ENCODE measurements at places on chromosomes 16 and 17.
A peak's percentile ranks its signal among the peaks of the same experiment; 100 is the strongest.

DNA sequence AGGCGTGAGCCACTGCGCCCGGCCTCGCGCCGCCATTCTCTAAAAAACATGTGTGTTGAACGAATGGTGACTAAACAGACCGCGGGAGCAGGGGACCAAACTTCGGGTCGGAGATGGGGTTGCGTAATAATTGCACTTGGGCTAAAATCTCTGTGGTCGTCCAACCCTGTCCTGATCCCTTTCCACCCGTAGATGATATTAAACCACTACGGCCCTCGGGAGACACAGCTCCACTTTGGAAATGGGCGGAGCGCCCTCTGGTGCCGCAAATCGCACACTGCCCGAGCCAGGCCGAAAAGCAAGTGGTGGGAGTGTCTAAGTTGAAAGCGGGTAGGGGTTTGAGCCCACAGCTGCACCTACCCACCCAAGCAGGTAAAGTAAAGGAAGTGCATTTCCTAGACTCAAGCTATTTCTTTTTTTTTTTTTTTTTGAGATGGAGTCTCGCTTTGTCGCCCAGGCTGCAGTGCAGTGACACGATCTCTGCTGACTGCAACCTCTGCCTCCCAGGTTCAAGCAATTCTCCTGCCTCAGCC is 17.0 kb downstream of the CAVIN1 start:
- peak; percentile 96 for DNase-seq

- DNase-seq = no peak
Measured at GRCh38 chr16:57786632-57787518, 15.4 kb downstream of the KIFC3 start.

DNA sequence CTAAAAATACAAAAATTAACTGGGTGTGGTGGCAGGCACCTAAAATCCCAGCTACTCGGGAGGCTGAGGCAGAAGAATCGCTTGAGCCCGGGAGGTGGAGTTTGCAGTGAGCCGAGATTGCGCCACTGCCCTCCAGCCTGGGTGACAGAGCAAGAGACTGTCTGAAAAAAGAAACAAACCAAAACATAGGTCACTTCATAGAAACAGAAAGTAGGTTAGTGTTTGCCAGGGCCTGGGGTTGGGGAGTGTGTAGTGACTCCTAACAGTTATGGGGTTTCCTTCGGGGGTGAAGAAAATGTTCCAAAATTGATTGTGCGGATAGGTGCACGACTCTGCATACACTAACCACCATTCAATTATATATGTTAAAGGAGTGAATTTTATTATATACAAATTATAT is 59.2 kb downstream of the ATP2C2 start:
- DNase-seq = no peak

GRCh38 chr17:53492532-53492931 is 330.2 kb upstream of the KIF2B start:
- DNase-seq = no peak

DNA sequence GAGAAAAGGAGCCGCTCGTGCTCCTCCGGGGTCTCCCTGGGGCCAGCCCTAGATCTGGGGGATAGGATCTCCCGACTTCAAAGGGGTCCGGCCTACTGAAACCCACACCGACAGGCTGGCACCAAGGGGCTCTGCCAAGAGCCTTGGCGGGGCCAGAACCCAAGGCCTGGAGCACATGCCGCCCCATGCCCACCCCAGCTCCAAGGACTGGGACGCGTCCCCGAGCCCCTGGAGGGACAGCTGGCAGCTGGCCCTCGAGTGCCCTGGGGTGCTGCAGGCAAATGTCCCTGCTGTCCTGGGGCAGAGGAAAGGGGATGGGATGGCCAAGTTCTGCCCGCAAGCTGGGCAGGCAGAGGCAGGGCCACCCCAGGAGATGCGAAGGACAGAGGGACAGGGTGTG is 31.8 kb upstream of the ZFPM1 start:
- DNase-seq = no peak

- no peak for DNase-seq
Measured at GRCh38 chr16:9053006-9053601, 38.3 kb upstream of the HAPSTR1 start.

DNA sequence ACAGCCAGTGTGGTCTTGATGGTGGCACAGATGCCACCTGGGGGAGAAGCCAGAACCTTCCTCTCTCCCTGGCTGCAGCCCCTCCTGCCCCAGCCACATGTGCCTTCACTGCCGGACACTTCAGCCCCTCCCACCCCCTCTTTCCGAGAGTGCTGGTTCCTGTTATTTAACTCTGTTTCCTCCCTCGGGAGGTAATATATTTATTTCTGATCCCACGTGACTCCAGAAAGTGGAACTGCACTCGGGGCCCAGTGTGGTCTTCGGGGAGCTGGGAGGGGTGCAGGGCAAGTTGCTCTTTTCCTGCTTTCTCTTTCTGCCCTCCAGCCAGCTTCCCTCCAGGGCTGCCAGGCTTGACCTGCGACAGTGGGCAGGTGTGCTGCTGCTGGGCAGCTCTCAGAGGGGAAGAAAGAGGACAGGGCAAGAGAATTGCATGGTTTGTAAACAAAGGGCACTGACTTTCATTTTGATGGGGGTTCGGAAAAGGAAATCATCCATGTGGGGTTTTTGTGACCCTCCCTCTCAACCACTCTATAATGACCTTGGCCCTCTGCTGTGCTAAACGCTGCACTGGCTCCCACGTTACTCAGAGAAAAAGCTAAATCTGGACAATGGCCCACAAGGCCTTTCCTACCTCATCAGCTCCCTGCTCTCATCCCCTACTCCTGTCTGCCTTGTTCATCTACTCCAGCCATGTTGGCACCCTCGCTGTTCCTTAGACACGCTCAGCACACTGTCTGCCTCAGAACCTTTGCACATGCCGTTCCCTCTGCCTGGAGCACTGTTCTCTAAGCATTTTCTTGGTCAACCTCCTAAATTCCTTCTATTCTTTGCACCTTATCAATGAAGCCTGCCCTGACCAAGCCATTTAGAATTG is 8.2 kb upstream of the CIITA start:
- DNase-seq = no peak

DNA sequence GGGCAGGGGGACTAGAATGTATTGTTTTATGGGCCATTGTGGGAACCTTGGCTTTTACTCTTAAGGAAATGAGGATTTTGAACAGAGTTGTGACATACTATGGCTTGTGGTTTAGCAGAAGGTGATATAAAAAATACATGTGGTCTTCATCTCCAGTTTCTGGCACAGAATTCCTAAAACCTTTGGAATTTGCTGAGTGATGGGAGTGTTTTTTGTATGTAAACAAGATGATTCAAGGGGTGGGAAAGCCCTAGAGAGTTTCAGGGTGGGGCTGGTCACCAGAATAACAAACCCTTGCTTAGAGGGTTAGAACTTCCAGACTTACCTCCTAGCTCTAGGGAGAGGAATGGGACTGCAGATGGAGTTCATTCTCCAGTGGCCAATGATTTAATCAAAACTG is 316.1 kb downstream of the PHKB start:
- no peak for DNase-seq

- no peak for DNase-seq
Measured at GRCh38 chr17:57924677-57925076, 30.5 kb downstream of the CUEDC1 start.

DNA sequence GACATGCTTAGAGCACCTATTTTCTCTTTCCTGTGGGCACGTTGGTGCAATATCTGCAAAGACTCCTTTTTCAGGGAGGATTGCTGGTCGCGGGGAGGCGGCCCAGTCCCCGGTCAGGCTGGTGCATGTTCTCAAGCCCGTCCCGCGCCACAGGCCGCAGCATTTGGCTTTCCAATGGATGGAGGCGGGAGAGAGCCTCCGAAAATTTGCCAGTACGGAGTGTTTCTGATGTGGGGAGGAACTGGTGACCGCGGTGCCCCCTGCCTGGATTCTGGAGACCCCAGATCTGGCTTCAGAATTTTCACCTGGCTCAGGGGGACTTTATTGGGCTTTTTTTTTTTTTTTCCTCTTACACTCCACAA is 2.3 kb downstream of the CMIP start:
- no peak for DNase-seq

DNA sequence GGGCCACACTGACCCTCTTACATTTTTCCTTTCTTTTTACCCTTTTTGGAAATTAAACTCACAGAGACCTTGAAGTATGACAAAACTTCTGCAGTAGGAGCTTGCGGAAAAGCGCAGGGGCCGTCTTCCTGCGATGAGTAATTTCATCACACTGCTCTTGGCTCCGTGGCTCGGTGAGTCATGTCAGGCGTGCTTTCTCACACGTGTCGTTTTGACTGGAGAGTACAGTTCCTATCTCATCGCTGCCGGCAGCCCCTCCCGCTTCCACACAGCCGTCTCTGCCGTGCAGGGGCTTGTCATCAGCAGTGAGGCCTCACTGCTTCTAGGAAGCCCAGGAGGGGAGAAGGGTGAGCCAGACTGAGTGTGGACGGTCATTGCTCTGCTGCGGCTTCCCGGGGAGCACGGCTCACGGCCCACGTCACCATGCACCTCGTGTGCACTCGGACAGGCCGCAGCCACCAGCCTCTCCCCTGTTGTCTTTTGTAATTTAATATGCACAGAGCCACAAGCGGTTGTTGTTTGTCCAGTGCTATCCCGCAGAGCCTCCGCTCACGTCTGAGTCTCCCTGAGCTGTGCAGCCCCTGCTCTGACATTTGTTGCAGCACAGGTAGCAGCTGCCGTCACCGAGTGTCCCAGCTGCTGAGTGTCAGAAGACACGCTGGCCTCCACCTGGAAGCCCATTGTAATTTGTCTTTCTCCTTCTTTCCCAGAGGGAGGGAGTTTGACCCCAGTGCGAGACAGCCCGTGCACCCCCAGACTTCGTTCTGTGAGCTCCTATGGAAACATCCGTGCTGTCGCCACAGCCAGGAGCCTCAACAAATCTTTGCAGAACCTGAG is 99.4 kb upstream of the CHMP6 start:
- peak; percentile 50 for DNase-seq

- no peak for DNase-seq
Measured at GRCh38 chr17:32136856-32137255, 5.4 kb upstream of the RHOT1 start.

GRCh38 chr17:1639549-1640180 is 5.9 kb downstream of the SCARF1 start:
- no peak for DNase-seq

DNA sequence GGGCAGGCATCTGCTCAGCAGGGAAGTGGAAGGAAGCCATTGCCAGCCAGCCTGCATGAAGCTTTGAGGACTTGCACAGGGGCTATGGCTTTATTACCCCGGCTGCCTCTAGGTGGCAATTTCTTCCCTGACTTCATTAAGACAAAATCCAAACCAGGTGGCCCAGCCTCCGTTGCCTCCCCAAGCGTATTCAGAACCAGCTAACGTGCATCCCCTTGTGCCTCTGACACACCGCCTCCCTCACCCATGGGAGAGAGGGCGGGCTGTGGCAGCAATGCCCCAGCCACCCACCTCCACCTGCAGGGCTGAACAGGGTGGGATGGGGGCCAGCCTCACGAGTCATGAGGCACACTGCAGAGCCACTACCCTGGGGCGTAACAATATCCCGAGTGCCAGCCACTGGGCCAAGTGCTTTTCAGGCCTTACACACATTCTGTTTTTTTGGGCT is 6.8 kb downstream of the KIFC3 start:
- DNase-seq = no peak

DNA sequence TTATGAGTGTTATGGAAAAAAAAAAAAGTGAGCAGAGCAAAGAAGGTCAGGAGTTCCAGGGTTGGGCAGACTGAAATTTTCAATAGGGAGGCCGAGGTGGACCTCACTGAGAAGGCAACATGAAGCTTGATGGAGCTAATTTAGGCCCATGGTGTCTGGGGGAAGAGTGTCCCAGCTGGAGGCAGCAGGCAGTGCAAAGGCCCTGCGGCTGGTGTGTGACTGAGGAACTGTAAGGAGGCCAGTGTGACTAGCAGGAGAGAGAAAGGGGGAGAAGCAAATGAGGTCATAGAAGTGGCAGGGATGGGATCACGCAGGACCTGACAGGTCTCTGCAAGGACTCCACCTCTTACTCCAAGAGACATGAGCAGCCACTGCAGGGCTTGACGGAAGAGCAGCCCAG is 10.2 kb downstream of the ARHGEF15 start:
- DNase-seq = no peak

DNA sequence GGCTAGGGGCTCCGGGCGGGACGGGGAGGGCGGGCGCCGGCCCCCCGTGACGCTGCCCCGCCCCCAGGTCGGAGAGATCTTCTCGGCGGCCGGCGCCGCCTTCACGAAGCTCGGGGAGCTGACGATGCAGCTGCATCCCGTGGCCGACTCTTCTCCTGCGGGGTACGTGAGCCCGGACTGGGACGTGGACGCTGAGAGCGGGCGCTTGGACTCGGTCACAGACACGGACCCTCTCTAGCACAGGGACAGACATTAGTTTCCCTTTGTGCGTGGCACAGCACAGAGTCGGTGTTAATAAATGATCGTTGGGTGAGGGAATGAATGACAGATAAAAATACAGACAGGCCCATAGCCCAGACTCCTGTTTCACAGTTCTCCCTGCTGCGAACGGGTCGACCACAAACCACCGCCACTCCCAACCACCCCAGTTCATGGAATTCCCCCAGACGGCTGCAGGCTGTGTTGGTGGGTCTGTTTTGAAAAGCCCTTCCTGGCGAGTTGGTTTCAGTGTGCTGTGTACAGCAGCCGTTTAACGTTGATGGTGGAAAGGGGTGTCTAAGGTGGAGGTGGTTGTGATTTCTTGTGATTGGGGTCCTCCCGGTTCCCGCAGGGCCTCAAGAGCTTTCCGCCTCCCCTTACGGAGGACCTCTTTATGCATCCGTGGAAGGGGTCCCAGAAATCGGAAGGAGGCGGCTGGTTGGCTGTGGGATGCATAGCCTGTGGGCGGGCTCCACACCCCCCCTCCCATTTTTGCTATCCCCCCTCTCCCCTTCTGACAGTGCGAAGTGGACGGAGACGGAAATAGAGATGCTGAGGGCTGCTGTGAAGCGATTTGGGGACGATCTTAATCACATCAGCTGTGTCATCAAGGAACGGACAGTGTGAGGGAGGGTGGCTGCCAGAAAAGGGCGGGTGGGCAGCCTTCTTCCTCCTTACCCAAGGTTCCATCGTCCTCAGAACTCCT is 2.9 kb downstream of the RNASEK start:
- no peak for DNase-seq

- DNase-seq = no peak
Measured at GRCh38 chr16:25270577-25270976, 12.9 kb upstream of the ZKSCAN2 start.

- no peak for DNase-seq
Measured at GRCh38 chr17:27496005-27496404, 39.8 kb downstream of the KSR1 start.

DNA sequence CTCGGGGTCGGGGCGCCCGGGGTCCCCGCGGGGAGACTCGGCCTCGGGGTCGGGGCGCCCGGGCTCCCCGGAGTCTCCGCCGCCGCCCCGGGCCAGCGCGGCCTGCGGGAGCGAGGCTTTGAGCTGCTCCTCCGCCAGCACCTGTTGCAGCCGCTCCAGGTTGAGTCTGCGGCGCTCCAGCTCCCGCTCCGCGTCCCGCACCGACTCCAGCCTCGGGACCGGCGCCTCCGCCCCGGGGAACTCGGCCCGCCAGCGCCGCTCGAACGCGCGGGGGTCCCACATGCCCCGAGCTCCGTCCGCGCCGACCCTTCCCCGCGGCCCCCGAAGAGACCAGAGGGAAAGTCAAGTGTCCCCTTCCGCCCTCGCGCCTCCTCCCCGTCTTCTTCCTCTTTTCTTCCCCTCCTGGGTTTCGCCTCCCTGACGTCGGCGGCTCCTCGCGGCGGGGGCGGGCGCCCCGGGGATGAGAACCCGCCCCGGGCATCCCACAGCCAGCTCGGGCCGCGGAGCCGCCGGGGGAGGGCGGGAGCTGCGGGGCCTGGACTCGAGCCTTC is 40.8 kb upstream of the BHLHA9 start:
- DNase-seq = peak; percentile 61

GRCh38 chr17:1764284-1764683 is 2.4 kb downstream of the SERPINF1 start:
- DNase-seq = peak; percentile 82

- DNase-seq = peak; percentile 30
Measured at GRCh38 chr16:85202631-85203461, 90.6 kb upstream of the CIBAR2 start.

GRCh38 chr16:11157143-11157542 is 98.9 kb downstream of the SOCS1 start:
- DNase-seq = no peak

Data from tibial nerve (tissue), 4 donors.